ENCODE measurements at places on chromosomes 16 and 17.

GRCh38 chr16:28880955-28881354, 2.7 kb downstream of the ATP2A1 start:
- DNase-seq: no peak

GRCh38 chr17:67891481-67892119, 66.3 kb downstream of the BPTF start:
- DNase-seq: peak; percentile 22

DNA sequence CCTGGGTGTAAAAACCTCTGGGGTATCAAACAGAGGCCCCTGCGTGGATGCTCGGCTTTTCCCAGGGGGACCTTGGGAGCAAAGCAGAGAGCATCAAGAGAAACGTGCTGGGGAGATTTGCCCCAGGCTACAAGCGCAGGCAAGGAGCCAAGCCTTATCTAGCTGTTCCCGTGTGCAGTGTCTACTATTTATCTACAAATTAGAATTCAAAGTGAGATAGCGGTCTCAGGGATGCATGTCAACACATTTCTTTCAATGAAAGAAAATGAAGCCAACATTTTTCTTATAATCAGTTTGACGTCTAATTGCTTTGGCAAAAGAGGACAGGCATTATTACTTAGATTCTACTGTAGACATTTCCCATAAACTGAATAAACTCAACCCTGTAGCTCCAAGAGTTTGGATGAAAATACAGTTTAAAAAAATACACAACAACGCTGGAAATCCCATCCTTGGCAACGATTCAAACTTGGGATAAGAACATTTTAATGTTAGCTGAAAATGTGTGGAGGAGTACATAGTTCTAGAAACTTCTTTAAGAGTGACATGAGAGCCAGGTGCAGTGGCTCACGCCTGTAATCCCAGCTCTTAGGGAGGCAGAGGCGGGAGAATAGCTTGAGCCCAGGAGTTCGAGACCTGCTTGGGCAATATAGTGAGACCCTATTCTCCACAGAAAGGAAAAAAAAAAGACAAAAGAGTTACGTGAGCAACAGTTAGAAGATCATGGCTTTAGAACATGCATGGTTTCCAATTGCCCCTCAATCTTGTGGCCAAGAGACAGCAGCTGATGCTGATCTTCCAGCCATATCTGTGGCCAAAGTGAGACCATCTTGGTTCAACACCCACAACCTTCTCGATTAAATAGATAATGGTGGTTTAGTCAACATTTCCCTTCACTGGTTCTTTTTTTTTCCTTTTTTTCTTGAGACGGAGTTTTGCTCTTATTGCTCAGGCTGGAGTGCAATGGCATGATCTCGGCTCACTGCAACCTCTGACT, 7.2 kb downstream of the SPNS3 start:
- DNase-seq: no peak

GRCh38 chr17:70906808-70907207, 737.5 kb downstream of the KCNJ2 start:
- peak; percentile 12 for DNase-seq

- peak; percentile 16 for DNase-seq
These were observed 343.0 kb downstream of the SNX29 start for GRCh38 chr16:12319428-12320035.

DNA sequence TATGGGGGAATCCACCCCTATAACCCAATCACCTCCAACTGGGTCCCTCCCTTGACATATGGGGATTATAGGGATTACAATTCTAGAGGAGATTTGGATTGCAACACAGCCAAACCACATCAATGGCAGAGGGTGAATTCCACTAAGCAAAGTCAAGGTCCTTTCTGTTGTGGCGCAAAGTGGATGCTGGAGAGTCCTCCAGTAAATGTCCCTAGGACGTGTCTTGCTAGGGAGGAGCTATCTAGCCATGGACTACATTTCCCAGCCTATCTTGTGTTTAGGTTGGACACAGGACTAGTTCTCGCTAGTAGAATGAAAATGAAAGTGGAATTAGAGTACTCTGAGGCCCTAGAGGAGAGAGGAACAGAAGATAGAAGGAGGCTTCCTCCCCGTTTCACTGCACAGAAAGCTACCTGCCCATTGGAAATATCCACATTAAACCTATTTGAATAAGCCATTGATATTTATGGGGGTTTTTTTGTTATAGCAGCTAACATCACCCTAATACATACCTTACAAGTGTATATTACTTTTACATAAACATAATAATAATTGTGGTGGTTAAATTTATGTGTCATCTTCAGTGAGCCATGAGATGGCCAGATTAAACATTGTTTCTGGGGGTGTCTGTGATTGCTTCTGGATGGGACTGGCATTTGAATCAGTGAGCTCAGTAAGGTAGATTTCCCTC, 56.7 kb upstream of the ERCC4 start:
- no peak for DNase-seq

DNA sequence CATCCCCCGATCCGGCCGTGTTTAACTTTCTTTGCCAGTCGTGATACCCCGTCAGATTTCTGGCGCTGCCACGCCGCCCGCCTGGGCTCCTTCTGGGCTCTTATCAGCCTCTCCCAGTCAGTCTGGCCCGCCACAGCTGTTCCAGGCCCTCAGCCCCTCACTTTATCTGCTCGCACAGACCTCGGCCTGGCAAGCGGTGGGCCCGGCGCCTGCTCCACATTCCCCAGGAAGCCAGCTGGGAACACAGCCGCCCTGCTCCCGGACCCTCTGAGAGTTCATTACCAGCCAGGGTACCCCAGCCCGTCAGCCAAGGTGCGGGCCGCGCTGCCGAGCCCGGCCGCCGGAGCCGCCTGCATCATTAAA, 157.5 kb downstream of the ZNF423 start:
- DNase-seq: peak; percentile 64

Measured in GM23338 (cell line).